ENCODE measurements at places on chromosomes 6 and 20.

- no peak for DNase-seq
Measured at GRCh38 chr6:54856129-54856528, 9.6 kb downstream of the FAM83B start.

- no peak for DNase-seq
Measured at GRCh38 chr6:152368751-152369624, 268.2 kb downstream of the SYNE1 start.

- DNase-seq, result no peak
Measured at GRCh38 chr6:47701363-47701762, 3.0 kb downstream of the ADGRF4 start.

- no peak for DNase-seq
Measured at GRCh38 chr6:152068622-152069261, 261.3 kb downstream of the ESR1 start.

DNA sequence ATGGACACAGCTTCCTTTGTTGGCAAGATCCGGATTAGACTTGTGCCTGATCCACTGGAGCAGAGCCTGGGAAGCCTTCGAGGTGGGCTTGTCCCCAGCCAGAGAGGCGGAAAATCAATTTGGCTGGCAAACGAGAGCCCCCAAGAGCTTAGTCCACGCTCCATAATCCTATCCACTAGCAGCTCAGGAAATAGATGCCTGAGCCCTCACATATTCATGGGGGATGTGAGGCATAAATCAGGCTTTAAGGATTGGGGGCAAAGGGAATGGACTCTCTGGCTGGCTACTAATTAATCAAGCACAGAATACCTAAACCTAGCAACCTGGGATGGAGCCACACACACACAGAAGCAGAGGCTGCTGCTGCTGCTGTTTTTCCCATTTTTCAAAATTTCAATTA, 137.9 kb downstream of the PKHD1 start:
- no peak for DNase-seq

GRCh38 chr6:151254451-151255081, 14.8 kb downstream of the AKAP12 start:
- DNase-seq, result peak; percentile 54

GRCh38 chr20:24411003-24411833, 58.2 kb upstream of the SYNDIG1 start:
- DNase-seq, result no peak

GRCh38 chr6:107820338-107821261, 3.5 kb downstream of the SCML4 start:
- peak; percentile 25 for DNase-seq

Measured in SJSA1 (cell line).